Glutamatergic neuron (in vitro differentiated cells): ENCODE measurements at places on chromosomes 6 and 20. TPM values are rescaled to one million over a fixed set of nuclear protein-coding genes. Genes with fewer than 3 reads are reported as not detected.

LRP11 gene
- 10.8 TPM for total RNA-seq

TMC2 gene
- not detected for total RNA-seq

PGC gene
- total RNA-seq: not detected

HUS1B gene
- 1.1 TPM for total RNA-seq

OR12D3 gene
- not detected for total RNA-seq

TFAP2A gene
- total RNA-seq: 0.32 TPM

PROKR2 gene
- total RNA-seq: 0.86 TPM

CD164 gene
- 45.5 TPM for total RNA-seq

FAM83D gene
- 4.9 TPM for total RNA-seq

PHACTR1 gene
- total RNA-seq: 50.7 TPM

LAMA5 gene
- 724 TPM for total RNA-seq

MEI4 gene
- 0.86 TPM for total RNA-seq

SPINT3 gene
- total RNA-seq: not detected

GRIK2 gene
- 95.5 TPM for total RNA-seq

LY6G5C gene
- total RNA-seq: 13.8 TPM

SLC17A1 gene
- total RNA-seq: not detected

MBOAT1 gene
- total RNA-seq: not detected

MYBL2 gene
- 19.0 TPM for total RNA-seq

ATRN gene
- total RNA-seq: 31.1 TPM

TRIM40 gene
- total RNA-seq: not detected

TP53TG5 gene
- not detected for total RNA-seq

SLC26A8 gene
- 0.29 TPM for total RNA-seq

SLC17A9 gene
- total RNA-seq: 1.8 TPM

KCNG1 gene
- 3.6 TPM for total RNA-seq

CASS4 gene
- not detected for total RNA-seq

RBM24 gene
- total RNA-seq: 4.9 TPM

MROH8 gene
- 2.6 TPM for total RNA-seq

GSTA1 gene
- not detected for total RNA-seq

ULBP3 gene
- 7.5 TPM for total RNA-seq

CENPW gene
- total RNA-seq: 13.0 TPM

ENPP1 gene
- total RNA-seq: 2.4 TPM

GPRC6A gene
- total RNA-seq: not detected

KCNK5 gene
- 0.71 TPM for total RNA-seq

HLA-DQB1 gene
- not detected for total RNA-seq

SUMO4 gene
- total RNA-seq: 1.3 TPM

CST2 gene
- total RNA-seq: not detected

THBD gene
- total RNA-seq: not detected

HLA-DRA gene
- total RNA-seq: not detected

TREM1 gene
- total RNA-seq: not detected

ESR1 gene
- not detected for total RNA-seq

CFAP61 gene
- total RNA-seq: 5.0 TPM

NUS1 gene
- total RNA-seq: 20.0 TPM

BCAS1 gene
- 0.32 TPM for total RNA-seq

HMGCLL1 gene
- 6.3 TPM for total RNA-seq

MUCL3 gene
- not detected for total RNA-seq

DST gene
- total RNA-seq: 981 TPM
